ENCODE measurements at places on chromosomes 12 and 14.

- peak; percentile 85 for DNase-seq
Measured at GRCh38 chr12:57430112-57430930, 522 bp downstream of the R3HDM2 start.

- DNase-seq: no peak
Measured at GRCh38 chr12:93667672-93668071, 9.5 kb upstream of the CRADD start.

GRCh38 chr14:38078393-38078792, 129.3 kb upstream of the SSTR1 start:
- peak; percentile 70 for DNase-seq

- no peak for DNase-seq
Measured at GRCh38 chr12:14886271-14886670, 617 bp upstream of the MGP start.

DNA sequence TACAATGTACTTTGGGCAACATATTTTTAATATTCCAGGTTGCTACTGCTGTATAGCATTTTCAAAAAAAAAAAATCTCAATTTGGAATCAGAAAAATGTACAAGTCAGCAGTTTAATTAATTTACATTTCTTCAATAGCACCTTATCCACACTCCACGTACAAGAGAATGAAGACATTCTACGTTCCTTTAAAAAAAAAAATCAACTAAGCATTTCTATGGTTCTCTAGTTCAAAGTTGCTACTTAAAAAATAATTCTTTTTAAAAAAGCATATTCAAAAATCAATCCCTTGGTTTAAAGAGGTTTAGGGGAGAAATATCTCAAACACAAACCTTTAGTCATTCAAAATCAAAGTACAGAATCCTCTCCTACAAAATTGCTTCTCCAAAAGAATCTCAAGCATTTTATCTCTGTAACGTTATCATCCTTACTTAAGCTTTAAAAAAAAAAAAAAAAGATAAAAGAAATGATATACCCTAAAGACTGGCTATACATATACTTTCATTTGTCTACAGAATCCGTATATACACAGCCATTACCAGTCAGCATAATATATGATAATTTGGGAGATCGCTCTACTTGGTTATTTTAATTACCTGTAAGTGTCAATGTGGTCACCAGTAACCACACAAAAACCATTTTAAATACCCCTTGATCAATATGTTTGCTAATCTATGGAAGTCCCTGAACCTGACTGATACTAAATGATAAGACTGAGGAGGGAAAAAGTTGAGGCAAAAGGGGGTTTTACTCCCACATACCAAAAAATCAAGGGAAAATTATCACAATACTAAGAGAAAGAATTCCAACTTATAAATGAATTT, 2.7 kb downstream of the MED13L start:
- no peak for DNase-seq

DNA sequence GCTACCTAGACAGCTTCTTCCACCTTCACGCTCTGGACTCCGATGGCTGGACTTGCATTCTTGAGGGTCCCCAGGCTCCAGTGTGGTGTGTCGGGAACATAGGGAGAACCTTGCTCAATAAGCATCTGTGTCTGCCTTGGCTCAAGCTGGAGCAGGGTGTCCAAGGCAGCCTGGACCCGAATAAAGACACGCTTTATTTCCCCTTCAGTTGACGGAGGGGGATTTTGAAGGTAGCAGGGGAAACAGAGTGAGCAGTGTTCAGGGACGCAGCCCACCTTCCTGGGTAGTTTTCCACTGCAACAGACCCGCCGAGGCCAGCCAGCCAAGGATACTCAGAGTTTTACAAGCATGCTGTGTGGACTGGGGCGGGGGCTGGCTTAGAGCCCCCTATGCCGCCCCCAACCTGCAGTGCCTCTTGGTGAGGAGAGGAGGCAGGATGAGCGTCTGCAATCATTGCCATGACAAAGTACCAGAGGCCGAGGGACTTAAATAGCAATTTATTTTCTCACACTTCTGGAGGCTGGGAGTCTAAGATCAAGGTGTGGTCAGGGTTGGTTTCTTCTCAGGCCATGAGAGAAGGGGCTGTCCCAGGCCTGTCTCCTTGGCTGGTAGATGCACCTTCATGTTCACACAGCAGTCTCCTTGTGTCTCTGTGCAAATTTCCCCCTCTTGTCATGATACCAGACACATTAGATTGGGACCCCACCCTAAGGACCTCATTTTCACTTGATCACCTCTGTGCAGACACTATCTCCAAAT, 201.2 kb downstream of the CHST11 start:
- DNase-seq: peak; percentile 12

DNA sequence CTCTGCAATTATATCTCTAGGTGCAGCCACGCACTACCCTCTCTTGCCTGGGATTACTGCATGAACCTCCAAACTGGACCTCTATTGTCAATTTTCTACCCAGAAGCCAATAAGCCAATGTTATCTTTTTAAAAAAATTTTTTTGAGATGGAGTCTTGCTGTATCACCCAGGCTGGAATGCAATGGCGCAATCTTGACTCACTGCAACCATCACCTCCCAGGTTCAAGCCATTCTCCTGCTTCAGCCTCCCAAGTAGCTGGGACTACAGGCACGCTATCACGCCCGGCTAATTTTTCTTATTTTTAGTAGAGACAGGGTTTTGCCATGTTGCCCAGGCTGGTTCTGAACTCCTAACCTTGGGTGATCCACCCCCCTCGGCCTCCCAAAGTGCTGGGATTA, 11.2 kb upstream of the PXN start:
- DNase-seq: peak; percentile 41

DNA sequence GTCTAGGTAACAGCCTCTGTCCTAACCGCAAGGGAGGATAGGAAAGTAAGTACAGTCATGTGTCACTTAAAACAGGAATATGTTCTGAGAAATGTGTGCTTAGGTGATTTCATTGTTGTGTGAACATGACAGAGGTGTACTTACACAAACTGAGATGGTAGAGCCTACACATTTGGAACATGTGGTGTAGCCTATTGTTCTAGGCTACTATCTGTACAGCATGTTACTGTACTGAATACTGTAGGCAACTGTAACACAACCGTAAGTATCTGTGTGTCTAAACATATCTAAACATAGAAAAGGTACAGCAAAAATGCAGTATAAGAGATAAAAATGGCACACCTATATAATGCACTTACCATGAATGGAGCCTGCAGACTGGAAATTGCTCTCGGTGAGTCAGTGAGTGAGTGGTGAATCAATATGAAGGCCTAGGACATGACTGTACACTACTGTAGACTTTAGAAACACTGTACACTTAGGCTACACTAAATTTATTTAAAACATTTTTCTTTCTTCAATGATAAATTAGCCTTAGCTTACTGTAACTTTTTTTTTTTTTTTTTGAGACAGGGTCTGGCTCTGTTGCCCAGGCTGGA, 13.2 kb upstream of the MDM2 start:
- no peak for DNase-seq

GRCh38 chr12:127063339-127064072, 1203.5 kb upstream of the TMEM132C start:
- no peak for DNase-seq

- no peak for DNase-seq
Measured at GRCh38 chr12:46391630-46392029, 19.1 kb upstream of the SLC38A2 start.

DNA sequence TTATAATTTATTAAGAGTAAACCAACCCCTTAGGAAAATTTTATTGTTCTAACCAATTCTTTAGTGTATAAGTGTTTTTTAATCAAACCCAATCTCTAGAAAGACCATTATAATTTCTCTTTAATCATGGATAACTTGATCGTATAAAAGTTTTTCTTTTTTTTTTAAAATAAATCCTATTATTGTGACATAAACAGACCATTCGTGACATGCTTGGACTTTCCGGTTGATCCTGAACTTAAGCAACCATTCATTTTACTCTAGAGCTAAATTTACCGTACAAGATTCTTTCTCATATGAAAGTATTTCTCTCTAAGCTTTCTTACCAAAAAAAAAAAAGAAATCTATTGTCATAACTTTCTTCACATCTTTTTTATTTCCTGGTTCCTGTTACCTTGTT, 32.6 kb upstream of the SLC38A4 start:
- no peak for DNase-seq

DNA sequence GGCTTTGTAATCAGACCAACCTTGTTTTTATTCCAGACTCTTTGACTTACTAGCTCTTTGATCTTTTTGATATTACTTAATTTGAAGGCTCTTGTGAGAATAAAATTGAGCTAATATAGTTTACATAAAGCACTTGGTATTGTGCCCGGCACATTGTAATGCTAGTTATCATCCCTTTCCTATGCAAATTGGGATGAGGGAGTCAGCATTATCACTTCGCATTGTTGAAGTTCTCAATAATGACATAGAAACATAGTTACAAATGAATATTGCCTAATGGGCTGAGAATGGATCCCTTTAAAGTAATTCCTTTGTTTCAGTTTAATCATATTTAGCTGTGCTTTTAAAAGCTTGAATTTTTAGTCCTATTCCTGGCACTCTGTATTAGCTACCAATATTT, 36.6 kb downstream of the SUPT16H start:
- DNase-seq: no peak

DNA sequence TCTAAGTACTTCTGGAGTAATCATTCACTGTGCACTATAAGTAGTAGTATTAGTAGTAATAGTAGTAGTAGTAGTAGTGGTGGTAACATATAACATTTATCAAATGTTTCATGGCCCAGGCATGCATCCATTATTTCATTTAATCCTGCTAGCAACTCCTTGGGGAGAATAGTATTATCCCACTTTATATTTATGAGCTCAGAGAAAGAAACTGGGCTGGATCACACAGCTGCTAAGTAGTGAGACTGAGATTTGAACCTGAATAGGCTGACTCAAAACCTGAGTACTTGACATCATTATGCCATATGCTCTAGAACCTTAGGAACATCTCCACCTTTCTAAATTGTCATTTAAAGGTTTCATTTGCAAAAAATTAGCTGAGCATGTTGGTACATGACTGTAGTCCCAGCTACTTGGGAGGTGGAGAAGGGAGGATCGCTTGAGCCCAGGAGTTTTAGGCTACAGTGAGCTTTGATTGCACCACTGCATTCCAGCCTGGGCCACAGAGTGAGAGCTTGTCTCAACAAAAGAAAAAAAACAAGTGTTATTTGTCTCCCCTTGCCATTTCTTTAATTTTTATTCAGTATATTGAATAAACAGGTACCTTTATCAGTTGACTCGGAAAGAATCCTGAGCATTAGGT, 11.4 kb upstream of the NID2 start:
- no peak for DNase-seq

GRCh38 chr14:91367173-91368171, 50.1 kb downstream of the CCDC88C start:
- peak; percentile 78 for DNase-seq

- DNase-seq: no peak
Measured at GRCh38 chr14:104709387-104710039, 14.5 kb upstream of the ADSS1 start.

DNA sequence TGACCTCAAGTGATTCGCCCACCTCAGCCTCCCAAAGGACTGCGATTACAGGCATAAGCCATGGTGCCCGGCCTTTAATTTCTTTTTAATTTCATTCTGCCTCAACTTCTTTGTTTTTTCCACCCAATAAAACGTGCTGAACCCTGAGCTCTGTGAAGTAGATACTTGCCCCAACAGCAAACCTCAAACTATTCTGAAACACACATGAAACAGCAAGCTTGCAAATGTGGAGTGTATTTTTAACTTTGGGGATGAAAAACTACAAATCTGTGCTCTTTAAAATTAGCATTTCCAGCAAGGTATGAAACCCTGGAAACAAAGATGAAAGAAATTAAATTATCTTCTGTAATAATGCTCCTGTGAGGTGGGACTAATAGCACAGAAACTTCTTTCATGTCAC, 246.6 kb downstream of the ANO6 start:
- DNase-seq: no peak

- DNase-seq: peak; percentile 60
Measured at GRCh38 chr14:103521951-103522563, 573 bp downstream of the CKB start.

DNA sequence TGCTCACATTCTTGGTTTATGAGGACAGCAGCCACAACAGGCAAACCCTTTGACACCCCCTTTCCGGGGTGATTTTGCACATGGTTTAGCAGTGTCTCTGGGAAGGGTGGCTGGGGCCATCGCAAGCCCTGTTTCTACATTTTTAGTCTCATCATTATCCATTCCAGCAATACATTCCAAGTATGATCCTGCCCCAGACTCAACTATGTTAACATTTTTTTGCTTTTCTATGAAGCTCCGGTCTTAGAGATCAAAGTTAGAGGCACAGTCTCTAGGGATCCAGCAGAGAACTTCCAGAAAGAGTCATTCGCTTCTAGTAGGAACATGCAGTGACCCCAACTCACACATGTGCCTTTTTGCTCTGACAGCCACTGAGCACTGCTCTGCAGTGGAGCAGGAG, 130.9 kb downstream of the TBX5 start:
- no peak for DNase-seq

- no peak for DNase-seq
Measured at GRCh38 chr12:5796171-5796958, 148.7 kb downstream of the ANO2 start.

GRCh38 chr14:55593698-55594097, 13.7 kb downstream of the KTN1 start:
- no peak for DNase-seq

DNA sequence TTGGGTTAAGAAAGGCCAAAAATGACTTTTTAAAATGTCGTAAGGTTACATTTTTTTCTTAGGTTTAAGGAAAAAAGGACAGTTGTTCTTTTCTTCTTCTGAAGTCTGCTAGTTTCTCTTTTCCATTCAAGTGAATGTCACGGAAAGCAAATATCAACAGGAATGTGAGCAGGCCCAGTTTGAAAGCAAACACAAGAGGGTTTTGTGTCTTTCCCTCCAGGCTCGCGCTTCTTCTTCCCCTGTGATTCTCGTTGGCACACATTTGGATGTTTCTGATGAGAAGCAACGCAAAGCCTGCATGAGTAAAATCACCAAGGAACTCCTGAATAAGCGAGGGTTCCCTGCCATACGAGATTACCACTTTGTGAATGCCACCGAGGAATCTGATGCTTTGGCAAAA, 85.4 kb downstream of the LRRK2 start:
- no peak for DNase-seq

DNA sequence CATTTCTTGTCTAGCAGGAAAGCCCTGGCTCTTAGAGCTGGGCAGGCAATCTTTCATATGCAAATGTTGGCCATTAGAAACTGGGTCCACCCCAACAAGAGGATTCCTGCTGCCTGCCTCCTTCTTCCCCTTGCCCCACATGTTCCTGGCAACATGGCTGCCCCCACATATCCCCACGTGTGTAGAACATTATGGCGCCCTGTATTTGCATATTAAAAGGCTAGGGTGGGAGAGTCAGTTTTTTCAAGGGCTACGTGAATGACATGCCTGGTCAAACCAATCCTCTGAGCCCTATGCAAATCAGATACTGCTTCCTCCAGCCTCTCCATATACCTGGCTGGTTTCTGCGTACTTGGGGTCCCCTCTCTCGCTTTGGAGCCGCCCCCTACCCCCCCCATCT, 514.0 kb downstream of the FUT8 start:
- no peak for DNase-seq

DNA sequence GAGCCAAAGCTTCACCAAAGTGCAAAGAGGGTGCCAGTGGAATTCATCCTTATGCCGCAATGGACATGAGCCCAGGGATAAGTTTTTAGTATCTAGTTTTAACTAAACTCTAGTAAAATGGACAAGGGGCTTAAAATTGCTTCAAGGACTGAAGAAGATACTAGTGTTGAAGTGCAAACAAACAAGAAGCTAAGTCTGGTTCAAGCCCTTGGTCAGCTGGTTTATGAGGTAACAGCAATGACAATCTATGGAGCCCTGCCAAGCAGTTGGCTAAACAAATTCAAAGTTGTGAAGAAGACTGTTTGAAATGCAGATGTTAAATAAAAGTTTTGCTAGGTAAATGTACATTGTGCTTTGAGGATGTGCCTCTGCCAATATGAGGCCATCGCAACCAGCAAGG, 209.4 kb downstream of the KTN1 start:
- no peak for DNase-seq
